ENCODE measurements at places on chromosomes 3 and 15.

GRCh38 chr3:47877290-47877689, 74.4 kb downstream of the DHX30 start:
- no peak for DNase-seq

GRCh38 chr3:25584011-25584789, 80.5 kb downstream of the TOP2B start:
- no peak for DNase-seq

DNA sequence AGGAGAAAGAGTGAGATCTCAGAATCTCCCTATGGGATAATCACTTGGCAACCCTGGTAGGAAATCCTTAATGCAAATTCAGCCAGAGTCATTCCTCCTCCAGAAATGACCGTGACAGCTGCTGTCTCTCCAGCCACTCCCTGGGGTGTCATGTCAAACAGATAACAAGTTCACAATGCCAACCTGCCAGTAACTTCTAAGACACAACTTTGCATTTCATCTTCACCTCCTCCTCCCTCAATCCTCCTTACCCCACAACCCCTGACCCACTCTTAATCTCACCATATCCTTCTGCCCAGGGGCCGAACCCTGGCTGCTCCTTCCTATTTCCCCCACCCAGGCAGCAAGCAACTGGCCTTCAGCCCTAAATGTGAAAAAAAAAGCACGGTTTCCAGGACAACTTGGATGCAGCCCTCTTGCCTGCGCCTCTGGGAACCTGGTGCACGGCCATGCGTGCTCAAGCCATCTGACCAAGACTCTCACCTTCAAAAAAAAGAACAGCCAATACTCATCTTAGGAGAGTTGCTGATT, 166.0 kb downstream of the NTRK3 start:
- DNase-seq: no peak

GRCh38 chr3:78003090-78003489, 963.2 kb downstream of the ROBO2 start:
- no peak for DNase-seq

DNA sequence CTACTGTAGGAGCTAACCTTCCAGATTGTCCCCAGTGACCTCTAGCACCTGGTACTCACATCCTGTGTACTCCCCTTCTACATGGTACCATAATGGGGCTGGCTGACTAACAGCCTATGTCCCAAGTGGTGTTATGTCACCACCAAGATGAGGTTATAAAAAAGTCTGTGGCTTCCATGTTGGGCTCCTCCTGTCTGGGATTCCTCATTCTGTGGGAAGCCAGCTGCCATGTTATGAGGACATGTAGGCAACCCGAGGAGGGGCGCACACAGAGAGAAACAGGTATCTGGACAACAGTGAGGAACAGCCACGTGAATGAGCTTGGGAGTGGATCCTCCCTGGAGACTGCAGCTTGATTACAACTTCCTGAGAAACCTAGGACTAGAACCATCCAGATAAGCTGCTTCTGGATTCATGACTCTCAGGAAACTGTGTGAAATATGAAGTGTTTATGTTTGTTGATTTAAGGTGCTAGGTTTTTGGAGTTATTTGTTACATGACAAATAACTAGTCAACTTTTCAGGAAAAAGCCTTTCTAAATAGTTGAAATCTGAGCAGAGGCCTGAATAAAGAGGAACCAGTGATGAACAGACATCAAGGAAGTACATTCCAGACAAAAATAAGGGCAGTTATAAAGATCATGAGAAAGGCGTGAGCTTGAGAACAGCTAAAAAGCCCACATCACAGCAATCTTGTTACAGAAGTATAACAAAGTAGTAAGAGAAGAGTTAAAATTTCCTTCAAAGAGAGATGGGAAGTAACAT, 21.7 kb downstream of the GOLIM4 start:
- DNase-seq: no peak

DNA sequence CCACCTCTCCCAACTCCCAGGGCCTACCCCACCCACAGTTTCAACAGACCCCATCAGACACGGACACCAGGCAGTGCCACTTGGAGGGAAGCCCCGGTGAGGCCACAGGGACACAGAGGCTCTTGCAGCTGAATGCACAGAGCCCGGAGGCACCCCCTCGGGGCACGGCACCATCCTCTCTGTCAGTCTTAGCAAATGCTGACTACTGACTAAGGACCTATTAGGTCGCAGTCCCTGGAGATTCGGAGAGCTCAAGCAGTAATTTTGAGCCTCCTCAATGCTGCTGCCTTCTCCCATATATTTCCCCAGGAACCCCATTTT, 79.9 kb downstream of the VGLL4 start:
- no peak for DNase-seq

DNA sequence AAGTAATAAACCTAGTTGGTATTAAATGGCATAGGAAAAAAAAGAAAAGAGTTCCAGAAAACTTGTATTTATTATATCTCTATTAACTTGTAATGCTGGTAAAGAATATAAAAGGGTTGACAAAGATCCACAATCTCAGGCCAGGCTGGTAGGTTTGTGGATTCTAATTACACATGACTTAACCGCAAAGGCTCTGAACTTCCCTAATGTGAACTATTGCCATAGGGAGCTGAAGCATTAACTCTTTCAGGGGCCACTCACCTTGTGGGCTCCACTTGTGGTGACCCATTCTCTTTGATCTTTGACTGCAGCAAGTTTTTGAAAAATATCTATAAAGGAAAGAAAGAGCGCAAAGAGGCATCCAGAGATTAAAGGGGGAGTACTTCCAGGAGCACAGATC, 58.5 kb downstream of the NEK10 start:
- DNase-seq: no peak

GRCh38 chr3:27859821-27860220, 137.7 kb upstream of the EOMES start:
- peak; percentile 1 for DNase-seq

DNA sequence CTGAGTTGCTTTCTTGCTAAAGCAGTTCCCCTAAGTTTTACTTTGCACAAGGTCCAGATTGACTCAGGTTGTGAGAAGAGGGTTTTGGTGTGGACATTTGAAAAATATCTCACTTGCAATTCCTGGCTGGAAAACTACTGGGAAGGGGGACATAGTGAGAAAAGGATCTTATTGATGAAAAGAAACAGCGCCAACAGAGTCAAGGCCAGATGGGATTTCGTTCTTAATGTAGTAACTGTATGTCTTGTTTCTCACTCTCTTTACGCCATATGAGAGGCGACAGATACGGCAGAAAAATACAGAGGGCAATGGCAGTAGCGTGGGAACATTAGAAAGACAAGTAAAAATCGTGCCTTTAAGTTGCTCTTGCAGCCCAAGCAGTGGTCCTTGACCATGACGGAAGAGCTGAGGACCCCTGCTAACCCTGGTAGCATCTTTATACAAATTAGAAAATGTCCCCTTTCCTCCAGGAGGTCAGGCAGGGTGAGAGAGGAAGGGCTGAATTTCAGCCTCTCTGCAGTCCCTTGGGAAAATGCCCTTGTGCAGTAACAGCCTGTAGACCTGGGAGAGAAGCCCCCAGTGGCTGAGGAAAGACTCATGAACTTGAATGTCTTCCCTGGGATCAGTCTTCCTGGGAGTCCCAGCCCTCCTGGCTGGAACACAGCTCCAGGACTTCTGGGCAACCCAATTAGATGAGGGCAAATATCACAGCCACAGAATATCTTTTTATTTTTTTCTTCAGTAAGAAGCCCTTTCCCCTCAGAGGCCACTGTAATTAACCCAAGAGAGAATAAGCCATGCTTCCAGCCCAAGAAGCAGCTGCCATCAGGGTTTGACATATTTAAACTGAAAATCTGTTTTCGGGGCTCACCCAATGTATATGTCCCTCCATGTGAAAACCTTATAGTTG, 113.4 kb downstream of the CD47 start:
- DNase-seq: no peak

DNA sequence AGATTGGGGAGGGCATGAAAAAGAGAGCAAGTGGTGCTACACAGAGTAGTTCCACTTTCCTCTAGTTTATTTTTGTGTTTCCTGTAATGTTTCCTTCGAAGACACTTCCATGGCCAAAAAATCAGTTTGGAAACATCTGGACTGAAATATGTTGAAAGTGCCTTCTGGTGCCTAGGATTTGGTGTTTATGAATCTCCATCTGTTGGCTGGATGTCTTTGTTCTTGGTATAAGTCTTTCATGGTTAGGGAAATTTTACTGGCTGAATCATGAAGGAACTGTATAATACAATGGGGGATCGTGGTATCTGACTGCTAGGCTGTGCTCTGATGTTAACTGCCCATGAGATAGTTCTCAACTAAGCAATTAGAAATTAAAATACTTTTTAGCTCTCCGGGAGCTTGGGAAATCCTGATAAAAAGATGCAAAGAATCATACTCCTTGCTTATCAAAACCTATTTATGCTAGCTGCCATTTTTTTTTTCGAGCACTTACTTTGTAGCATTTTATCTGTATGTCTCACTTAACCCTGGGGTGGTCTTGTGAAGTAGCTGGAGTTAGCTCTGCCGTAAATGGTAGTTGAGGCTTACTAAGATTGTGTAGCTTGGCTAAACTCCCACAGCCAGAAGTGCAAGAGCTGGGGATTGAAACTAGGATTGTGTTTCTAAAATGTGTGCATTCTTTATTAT, 21.9 kb downstream of the AKAP13 start:
- DNase-seq: no peak

DNA sequence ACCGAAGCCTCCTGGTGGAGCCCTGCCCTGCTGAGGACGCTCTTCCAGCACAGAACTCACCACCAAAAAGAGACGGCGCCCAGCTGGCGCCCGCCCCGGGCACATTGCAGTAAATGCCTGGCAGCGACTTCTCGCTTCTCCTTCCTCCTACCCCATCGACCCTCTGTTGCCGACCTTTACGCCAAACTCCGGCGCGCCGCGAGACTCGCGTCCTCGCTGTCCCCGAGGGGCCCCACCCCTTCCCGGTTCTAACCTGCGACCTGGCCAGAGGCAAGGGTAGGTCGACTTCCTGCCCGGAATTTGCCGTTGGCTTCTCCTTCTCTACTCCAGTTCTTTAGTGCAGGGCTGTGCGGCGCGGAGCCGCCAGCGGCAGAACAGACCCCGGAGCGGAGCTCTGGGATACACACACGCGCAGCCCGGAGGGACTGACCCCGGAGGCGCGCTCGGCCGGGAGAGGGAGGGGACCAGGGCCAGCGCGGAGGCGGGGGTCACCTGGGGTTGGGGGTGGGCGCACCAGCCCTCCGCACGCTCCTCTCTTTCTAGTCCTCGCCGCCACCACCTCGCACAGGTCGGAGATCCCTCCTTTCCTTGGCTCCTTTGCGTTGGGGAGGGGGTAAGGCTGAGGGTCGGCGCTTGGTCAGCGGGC, 226.6 kb upstream of the AZI2 start:
- DNase-seq: peak; percentile 47

GRCh38 chr3:82055792-82056191, 294.3 kb upstream of the GBE1 start:
- no peak for DNase-seq

- no peak for DNase-seq
Measured at GRCh38 chr15:29731865-29732264, 90.4 kb downstream of the TJP1 start.

GRCh38 chr15:93223803-93224202, 134.8 kb upstream of the RGMA start:
- no peak for DNase-seq

DNA sequence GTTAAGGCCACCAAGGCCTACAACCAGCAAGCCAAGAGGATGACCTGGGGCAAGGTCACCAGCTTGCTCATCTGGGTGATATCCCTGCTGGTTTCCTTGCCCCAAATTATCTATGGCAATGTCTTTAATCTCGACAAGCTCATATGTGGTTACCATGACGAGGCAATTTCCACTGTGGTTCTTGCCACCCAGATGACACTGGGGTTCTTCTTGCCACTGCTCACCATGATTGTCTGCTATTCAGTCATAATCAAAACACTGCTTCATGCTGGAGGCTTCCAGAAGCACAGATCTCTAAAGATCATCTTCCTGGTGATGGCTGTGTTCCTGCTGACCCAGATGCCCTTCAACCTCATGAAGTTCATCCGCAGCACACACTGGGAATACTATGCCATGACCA, 3.6 kb downstream of the CXCR6 start:
- DNase-seq: no peak

- DNase-seq: no peak
Measured at GRCh38 chr3:192331749-192332385, 395.5 kb downstream of the FGF12 start.

DNA sequence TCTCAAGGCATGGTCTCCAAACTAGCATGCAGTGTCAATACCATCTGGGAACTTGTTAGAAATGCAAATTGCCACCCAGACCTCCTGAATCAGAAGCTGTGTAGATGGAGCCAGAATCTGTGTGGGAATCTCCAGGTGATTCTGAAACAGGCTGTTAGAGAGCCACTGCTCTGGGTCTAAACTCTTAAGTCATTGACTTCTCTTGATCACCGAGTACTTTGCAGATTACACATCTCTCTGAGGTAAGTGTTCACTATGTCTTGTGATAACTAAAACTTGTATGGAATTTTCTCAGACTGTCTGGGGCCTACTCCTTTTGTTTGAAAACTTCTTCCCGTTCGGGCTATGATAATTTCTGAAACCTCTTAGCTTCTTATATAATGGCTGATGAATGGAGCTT, 315.6 kb downstream of the EDEM1 start:
- DNase-seq: no peak

DNA sequence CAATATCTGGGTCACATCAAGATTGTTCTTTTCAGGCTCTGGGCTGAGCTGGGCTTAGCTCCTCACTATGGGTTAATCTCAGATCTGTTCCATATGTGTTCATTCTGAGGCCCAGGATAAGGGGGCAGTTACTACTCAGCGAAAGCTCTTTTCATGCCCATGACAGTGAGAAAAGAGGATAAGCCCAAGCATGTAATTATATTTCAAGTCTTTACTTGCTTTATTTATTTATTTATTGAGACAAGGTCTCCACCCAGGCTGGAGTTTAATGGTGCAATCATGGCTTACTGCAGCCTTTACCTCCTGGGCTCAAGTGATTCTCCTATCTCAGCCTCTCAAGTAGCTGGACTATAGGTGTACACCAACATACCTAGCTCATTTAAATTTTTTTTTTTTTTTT, 44.7 kb upstream of the SELENOK start:
- no peak for DNase-seq
